CD4-positive, alpha-beta T cell treated with Interleukin-12 subunit alpha and Interleukin-12 subunit beta, for 1 hour (primary cell): ENCODE measurements at places on chromosomes 12 and 14.

DNA sequence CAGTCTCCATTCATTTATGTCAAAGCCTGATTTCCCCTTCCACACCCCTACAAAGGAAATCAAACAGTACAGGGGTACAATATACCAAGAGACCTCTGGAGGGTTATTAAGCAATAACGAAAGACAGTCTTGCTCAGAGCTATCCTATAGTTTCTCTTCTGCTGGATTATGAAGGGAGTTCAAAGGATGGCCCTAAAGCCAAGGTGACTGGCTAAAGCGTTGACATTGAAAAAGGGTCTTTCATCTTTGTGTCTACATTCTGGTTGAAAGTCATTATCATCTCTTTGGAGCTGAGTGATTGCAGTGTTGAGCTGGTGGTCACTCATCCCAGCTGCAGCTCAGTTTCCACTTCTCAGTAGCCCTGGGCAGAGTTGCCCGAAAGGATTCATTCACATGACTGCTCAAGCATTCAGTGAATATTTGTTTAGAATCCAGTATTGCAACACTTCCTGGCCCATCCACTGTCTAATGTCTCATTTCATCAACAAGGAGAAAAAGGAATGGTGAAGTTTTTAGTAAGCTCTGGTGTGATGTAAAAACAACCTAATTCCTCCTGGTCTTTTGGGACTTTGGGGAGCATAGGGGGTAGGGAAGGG is 19.2 kb upstream of the TBX5 start:
- no peak for DNase-seq

GRCh38 chr12:89880690-89881350 is 172.2 kb upstream of the ATP2B1 start:
- peak; percentile 83 for DNase-seq

DNA sequence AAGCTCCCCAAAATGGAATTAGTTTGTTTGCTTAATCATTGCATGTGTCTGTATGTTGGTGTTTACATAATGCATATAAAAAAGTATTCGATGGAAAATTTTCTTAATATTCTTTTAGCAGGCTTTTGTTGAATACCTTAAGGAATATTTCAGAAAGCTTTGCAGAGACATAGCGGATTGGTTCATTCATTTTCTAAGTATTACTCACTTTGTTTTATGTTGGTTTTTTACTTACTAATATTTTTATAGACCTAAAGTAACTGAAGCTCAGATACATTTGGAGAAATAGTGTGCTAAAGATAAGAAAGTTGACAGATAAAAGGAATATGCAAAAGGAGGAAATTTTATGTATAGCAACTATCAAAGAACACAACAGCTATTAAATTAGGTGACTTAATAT is 191.0 kb downstream of the ERC1 start:
- no peak for DNase-seq

DNA sequence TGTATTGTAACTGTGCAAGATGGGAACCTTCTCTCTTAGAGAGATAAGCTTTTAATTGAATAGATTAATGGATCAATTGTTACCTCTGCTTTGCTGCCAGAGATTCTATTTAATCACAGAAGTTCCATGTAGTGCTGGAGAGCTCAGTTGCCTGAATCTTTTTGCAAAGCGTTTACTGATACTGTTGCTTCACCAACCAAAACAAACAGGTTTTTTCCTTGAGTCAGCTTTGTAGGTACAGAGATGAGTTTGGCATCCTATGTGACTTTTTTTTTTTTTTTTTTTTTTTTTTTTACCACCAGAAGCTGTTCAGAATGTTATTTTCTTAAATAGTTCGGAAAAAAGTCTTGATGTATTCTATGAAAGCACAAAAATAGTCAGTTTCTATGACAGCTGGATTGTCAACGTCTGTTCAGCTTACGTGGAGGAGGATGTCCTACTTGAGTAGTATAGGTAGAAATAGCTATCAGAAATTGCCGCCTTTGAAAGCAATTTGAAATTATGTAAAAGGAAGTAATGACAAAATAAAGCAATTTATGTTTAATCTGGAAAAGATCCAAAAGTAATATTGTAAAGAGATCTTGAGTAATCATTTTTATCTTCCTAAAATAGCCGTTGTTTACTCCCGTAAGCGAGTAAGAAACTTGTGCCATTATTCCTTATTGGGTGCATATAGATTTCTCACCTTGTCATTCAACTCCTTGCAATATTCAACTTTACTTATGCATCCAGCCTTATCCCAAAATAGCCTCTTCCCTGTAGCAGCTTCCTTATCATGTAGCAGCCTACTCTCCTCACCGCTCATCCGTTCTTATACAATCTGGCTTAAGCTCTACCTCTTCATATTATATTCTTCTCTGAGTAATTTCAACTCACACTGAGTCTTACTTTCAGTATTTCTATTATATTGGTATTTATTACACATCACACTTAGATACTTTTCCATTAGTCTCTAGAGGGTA is 5.2 kb downstream of the LRRK2 start:
- DNase-seq, result no peak

GRCh38 chr14:23252006-23252405 is 14.3 kb downstream of the RNF212B start:
- DNase-seq, result no peak

DNA sequence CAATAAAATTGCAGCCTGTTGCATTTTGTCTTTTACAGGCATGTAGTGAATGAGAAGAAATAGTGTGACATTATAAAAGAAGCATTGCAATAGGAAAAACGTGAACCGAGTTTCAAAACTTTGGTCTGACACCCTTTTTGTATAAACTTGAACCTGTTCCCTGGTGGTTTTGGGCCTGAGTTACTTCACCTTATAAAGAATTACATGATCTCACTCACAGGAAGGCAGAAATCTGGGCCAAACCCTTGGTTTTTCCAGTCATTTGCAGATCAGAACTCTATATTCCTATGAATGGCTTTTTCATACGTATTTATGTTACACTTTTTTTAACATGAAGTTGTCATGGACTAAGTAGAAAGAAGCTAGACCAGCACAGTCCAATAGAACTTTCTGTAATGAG is 138.5 kb upstream of the FLRT2 start:
- DNase-seq, result no peak

DNA sequence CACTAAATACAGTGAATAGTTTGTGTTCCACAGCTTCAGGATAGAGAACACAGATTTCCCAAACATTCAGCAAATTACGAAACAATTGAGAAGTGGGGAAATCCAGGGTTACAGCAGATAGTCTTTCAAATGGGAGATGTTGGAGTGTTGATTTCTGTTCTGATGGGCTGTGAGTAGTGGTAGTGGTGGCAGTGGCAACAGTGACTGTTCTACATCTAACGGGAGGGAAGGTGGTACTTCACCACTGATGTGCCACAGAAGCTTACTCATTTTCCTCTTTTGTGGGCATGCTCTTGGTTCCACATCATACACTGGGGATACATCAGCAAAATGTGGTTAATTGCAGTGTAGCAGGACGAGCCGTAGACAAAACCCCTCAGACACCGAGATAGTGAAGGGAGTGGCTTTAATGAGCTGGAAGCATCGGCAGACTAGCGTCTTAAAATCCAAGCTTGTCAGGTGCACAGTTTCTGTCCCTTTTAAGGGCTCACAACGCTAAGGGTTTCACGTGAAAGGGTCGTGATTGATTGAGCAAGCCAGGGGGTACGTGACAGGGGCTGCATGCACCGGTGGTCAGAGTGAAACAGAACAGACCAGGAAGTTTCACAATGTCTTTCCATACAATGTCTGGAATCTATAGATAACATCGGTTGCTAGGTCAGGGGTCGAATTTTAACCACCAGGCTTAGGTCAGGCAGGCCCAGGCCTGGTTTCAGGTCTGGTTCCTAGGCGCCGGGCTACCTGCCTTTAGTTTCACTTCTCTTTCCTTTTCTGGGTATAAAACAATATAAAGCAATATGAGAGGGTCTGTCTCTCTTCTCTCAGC is 330.6 kb upstream of the FBXO33 start:
- peak; percentile 0 for DNase-seq

- DNase-seq, result no peak
Observed at GRCh38 chr12:88706286-88706685, 126.0 kb upstream of the KITLG start.

GRCh38 chr14:76891391-76891790 is 65.2 kb downstream of the LRRC74A start:
- no peak for DNase-seq

DNA sequence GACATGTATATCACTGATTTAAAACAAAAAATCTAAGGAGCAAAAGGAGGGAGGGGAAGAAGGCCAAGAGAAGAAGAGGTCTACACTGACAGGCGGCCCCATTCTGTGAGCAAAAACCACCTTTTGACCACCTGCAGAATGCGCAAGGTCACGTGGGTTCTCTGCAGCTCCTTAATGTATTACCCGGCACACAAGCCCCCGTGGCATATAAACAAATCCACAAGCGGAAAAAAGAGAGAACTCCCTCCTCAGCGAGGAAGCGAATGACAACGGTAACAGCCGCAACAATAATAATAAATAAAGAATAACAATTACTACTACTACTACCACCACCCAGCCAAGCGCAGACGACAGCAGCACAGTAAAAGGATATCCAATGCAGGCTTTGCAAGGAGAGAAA is 1.3 kb downstream of the KSR2 start:
- no peak for DNase-seq

DNA sequence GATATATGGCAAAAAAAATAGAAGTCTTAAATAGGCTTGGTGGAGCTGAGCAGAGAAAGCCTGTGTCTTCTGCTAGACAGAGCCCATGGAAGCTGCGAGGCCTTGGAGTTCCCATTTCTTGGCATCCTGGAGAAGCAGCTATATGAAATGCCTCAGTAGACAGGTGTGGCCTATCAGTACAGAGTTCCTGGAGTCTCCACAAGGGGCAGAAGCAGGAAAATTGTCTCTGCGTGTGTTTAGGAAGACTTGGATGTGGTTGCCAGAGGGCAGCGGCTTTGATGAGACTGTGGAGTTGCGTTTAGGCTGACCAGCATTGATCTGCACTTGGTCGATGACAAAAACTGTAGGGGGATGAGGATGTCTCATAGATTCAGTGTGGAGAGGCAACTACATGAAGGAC is 334.5 kb upstream of the SEL1L start:
- DNase-seq, result no peak

- no peak for DNase-seq
Observed at GRCh38 chr12:52900896-52901714, 3.8 kb downstream of the KRT8 start.

- DNase-seq, result no peak
Observed at GRCh38 chr14:36915081-36915480, 253.4 kb downstream of the PAX9 start.

DNA sequence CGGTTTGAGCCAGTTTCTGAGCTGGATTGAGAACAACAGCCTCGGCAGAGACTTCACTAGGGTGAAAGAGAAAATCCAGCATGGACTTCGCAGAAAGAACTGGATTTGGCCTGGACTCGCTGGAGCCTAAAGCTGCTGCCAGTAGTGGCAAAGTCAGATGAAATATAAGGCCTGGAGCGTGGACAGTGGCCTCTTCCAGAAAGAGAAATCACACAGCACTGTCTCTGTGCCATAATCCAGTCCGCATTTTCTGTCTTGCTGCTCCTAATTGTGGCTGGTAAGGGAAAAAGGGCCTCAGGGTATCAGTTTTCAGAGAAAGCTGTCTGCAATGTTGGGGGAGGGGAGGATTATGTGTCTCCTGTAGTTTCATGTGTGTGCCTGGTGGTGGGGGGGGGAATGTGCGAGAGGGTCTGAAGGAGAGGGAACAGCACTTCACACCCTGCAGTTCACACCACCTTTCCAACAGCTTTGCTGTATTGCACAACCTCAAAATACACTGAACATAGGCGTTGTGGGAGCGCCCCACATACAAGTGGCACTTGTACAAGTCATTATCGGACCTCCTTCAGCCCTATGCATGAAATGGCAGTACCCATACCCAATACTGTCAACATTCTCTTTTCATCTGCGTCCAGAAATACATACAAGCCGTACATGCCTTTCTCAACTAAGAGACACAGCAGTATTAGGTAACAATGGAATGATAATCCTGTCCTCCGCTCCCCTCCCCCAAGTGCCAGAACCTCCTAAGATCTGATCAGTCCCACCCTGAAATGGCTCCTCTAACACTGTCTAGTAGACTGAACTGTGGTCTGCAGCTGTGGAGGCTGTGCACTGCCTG is 107.5 kb upstream of the ATF7IP start:
- peak; percentile 90 for DNase-seq

- no peak for DNase-seq
Observed at GRCh38 chr14:95044463-95045105, 112.7 kb downstream of the DICER1 start.

DNA sequence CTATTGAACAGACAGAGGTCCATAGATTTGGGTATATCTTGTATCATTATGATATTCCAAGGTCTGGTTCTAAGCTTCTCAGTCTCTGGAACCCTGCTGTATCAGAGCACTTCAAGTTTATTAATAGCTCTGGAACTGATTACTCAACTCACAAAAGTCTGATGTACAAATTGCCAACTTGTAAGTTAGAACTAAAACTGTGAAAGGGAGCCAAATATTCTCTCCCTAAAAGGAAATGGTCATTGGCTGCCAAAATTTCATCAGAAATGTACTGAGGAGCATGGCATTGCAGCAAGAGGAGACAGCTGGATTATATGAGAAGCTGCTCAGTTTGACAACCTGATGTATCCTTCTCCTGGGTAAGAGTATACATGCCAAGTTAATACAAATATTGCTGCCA is 828.8 kb upstream of the SEL1L start:
- DNase-seq, result no peak

GRCh38 chr12:91249054-91249453 is 66.4 kb upstream of the DCN start:
- no peak for DNase-seq

GRCh38 chr14:63486738-63487137 is 56.4 kb downstream of the PPP2R5E start:
- DNase-seq, result no peak

DNA sequence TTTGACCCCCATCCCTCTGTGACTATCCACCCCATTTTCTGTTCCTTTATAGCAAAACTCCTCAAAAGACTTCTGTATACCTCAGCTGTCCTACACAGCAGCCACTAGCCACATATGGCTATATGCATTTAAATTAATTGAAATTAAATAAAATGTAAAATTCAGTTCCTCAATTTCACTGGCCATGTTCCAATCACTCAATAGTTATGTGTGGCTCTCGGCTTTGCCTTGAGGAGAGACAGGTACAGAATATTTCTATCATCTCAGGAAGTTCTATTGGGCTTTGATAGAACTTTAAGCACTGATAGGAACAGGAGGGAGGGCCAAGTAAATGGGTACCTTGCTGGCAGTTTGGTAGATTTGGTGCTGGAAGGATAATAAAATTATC is 280.3 kb upstream of the AMIGO2 start:
- no peak for DNase-seq

GRCh38 chr14:23143911-23144310 is 24.9 kb upstream of the CEBPE start:
- no peak for DNase-seq

GRCh38 chr12:5262885-5263284 is 169.0 kb upstream of the NTF3 start:
- no peak for DNase-seq

DNA sequence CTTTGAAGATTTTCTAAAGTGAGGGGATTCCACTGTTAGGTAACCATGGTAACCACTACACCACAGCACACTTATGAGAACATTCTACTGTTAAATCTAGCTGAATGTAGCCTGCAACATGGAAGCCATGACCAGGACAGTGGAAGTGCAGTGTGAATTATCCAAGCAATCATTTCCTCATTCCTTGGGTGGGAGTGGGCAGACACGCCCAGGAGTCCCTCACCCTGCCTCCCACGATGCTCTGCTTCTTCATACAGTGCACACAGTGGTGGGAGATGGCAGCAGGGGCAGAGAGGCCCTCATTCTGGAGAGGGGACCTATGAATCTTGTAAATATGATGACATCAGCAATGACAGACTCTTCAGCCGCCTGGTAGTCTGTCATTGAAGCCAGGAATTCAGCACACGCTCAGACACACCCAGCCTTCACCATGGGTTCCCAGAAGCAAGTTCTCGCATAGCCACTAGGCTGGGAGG is 70.1 kb upstream of the HOXC13 start:
- no peak for DNase-seq
